ENCODE measurements at places on chromosomes 6 and 20. TPM values are rescaled to one million over a fixed set of nuclear protein-coding genes. Genes with fewer than 3 reads are reported as not detected.

SRSF3 gene
- 297 TPM for polyA plus RNA-seq

ANKRD66 gene
- polyA plus RNA-seq, result not detected

APOBEC2 gene
- polyA plus RNA-seq, result 0.14 TPM

LIME1 gene
- 0.62 TPM for polyA plus RNA-seq

GSTA3 gene
- not detected for polyA plus RNA-seq

EGFL8 gene
- not detected for polyA plus RNA-seq

NOTCH4 gene
- polyA plus RNA-seq, result 5.2 TPM
